ENCODE measurements at places on chromosomes 3 and 15.

DNA sequence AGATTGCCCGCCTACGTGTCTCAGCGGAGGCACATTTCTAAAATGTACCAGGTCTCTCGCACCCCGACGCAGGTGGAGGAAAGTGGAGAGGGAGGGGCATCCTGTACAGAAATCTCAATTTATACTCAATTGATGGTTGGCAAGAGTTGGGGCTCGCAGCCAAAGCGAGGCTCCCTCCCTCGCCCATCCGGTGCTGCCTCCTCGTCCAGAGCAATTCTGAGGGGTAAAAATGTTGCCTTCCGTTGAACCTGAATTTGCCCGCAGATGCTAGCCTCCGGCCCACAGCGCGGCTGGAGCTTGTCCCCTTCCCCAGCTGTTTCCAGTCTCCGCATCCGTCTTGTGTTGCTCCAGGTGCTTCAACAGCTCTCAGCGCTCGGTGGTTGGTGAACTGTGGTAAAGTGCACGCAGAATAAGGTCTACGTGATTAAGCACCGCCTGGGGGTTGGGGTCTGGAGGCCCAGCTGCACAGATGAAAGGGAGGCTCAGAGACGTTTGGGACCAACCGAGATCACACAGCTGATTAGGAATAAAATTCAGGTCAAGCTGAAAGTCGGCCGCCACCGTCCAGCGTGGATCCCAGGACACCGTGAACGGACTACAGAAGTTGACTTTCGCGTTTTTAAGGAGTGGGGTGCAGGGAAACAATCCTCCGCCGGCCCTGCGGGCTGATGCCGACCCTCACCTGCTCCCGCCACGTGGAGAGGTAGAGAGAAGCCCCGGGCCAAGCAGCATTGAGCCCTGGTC, 846 bp upstream of the POLG start:
- no peak for DNase-seq

GRCh38 chr3:66208189-66208588, 12.6 kb upstream of the SLC25A26 start:
- DNase-seq, result no peak

GRCh38 chr3:69357196-69357595, 28.7 kb downstream of the FRMD4B start:
- no peak for DNase-seq

GRCh38 chr3:158727206-158728060, 4.8 kb downstream of the RARRES1 start:
- peak; percentile 73 for DNase-seq

GRCh38 chr3:23760871-23761373, 44.8 kb upstream of the UBE2E1 start:
- DNase-seq, result peak; percentile 82

DNA sequence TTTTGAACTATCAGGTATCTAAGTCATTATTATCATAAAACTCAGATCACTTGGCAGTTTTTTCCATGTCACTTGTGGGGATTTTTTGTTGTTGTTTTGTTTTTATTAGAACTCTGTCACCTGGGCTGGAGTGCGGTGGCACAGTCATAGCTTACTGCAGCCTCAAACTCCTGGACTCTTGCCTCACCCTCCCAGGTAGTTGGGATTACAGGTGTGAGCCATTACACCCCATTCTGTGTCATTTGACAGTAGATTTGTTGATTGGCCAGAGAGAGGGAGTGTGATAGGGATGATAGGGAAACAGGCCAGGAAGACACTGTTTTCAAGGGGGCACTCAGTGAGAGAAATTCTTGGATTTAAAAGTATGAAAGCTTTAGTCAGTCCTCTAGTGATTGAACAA, 54.7 kb upstream of the SCAANT1 start:
- no peak for DNase-seq

GRCh38 chr15:70321172-70321819, 223.6 kb upstream of the TLE3 start:
- no peak for DNase-seq

- DNase-seq, result no peak
Measured at GRCh38 chr3:85710490-85710889, 751.7 kb downstream of the CADM2 start.

DNA sequence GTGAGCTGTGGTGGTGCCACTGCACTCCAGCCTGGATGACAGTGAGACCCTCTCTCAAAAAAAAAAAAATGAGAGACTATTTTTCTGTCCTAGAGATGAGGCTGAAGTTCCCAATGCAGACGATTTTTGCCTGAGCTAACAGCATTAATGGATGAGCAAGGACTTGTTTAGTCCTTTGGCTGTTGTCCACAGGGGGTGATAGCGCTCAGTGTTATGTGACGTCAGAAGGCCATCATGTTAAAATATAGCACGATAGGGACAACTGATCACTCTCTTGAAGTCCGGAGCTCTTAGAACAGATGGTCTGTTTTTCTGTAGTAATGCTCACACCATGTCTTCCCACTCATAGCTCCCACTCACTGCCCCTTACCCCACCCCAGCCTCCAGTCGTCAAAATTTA, 6.8 kb downstream of the TRNT1 start:
- no peak for DNase-seq

DNA sequence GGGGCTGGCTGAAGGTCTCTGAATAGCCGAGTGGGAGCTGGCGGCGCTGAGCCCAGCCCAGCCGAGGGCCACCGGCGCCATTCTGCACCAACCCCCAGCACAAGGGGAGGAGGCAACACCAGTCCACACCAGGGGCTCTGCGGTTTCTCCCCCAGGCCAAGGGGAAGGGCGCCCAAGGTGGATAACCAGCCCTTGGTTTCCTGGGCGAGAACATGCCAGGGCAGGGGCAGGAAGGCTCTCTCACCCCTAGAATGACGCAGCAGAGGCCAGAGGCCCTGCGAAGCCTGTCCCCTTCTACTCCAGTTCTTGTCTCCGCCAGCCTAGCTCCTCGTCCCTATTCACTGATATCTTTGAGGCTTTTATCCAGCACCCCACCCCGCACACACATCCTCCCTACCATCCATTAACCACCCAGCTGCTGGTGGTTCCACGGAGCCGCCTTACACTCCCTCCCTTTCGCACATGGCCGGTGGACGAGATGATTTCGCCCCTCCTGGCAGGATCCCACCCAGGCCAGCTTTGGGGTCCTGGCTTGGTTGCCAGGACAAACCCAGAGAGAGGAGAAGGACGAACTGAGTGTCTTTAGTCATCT, 1.3 kb downstream of the RBPMS2 start:
- peak; percentile 73 for DNase-seq

- no peak for DNase-seq
Measured at GRCh38 chr3:198079771-198080520, 119.9 kb downstream of the LMLN start.

- DNase-seq, result no peak
Measured at GRCh38 chr3:154314152-154314551, 10.1 kb downstream of the DHX36 start.

- no peak for DNase-seq
Measured at GRCh38 chr3:126837773-126838172, 133.7 kb downstream of the CHCHD6 start.

DNA sequence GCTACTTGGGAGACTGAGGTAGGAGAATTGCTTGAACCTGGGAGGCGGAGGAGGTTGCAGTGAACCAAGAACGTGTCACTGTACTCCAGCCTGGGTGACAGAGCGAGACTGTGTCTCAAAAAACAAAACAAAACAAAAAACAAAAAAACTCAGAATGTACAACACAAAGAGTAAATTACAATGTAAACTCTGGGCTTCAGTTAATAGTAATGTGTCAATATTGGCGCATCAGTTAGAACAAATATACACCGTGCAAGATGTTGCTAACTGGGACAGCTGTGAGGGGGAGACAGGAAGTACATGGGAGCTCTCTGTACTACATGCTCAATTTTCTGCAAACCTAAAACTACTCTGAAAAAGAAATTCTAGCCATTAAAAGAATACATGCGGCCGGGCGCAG, 23.5 kb upstream of the TRPM1 start:
- DNase-seq, result no peak

GRCh38 chr3:150744041-150744918, 18.7 kb downstream of the SIAH2 start:
- no peak for DNase-seq

DNA sequence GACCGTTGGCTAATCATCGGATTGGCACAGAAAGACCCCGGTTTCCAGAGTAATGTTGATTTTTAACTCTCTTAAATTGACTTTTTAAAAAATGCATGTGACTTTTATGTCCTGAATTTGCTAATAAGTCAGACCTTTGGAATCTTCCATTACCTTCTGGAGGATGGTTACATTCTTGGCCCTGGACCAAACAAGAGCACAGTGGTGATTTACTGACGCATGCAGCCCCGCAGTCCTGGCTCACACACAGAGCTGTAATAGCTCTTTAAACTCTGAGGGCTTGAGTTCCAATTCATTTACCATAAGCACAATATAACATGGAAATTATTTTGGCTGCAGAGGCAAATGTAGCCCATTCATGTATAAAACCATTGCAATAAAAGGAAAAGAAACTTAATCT, 25.1 kb downstream of the SOX14 start:
- DNase-seq, result no peak

DNA sequence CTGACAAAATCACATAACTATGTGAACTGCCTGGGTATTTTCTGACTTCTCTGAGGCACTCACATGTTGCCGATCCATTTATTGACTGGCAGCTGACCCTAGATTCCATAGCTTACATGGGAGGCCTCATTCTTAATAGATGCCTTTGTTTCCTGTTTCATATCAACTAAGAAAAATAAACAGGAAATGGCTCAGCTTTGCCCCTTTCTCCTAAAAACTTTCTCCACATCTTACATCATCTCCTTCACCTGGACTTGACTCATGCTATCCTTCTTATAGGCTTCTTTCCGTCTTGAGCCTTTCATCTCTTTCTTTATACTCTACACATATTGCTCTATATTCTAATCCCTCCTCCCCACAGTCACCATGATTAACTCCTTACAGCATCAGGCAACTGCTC, 38.0 kb downstream of the TXNRD3 start:
- no peak for DNase-seq
